Spinal cord (tissue), 10 donors: ENCODE measurements at places on chromosomes 12 and 14. TPM values are rescaled to one million over a fixed set of nuclear protein-coding genes. Genes with fewer than 3 reads are reported as not detected.

- DNase-seq = peak; percentile 36
- H3K27ac ChIP-seq = no peak overlapping the region
- no peaks in the 10 kb centered on the region for H3K36me3 ChIP-seq
- no peaks in the 10 kb centered on the region for H3K4me1 ChIP-seq
- H3K4me3 ChIP-seq = no peak overlapping the region
Observed at GRCh38 chr14:44803239-44803905, 158.4 kb downstream of the KLHL28 start.

- H3K36me3 ChIP-seq = peaks cover 9% of the 10 kb centered on the region
- H3K4me3 ChIP-seq = no peak overlapping the region
- DNase-seq = no peak
- H3K27ac ChIP-seq = no peak overlapping the region
Observed at GRCh38 chr12:123433615-123434014, 2.9 kb downstream of the RILPL2 start.

DNA sequence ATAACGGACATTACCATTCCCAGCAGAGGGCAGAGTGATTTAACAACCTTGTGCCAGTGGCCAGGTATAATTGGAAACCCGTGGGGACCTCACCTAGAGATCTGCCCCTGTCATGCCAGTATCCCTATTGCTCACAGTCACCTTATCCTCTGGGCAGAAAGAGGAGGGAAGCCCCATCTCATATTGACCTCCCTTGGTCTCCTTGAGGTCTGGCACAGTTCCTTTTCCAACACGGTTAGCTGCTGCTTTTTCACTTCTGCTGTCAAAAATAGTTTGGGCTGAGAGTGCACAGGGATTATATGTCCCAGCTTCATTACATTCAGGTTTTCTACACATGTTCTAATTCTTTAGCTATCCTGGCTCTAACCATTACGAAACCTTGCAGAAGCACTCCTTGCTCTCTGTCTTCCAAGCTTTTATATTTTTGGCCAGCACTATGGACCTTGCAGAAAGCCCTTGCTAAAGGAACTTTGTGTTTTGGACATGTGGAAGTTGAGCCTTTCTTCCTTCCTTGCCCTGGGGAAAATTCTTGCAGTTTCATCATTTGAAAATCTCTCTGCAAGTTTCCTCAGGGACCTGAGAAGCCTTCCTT is 111.7 kb upstream of the MIS18BP1 start:
- H3K4me1 ChIP-seq = no peaks in the 10 kb centered on the region
- DNase-seq = no peak
- no peak overlapping the region for H3K4me3 ChIP-seq

DNA sequence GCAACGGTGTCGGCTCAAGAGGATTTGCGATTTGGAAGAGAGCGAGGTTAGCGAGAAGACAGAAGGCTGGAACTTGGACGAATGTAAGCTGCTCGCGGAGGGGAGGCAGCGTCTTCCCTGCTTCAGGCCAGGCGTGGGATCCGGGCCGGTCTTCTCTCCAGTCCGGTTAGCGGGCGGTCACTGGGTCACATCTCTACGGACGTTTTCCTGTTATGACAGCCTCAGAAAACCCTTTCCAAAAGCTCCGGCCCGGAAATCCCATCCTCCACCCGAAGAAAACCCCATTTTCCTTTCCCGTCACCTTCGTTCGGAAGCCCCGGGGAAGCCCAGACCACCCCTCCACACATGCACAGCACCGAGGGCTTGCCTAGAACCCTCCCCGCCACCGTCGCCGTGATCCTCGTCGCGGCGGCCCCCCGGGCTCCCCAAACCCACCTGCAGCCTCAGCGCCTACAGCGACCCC is 268 bp downstream of the NDUFB1 start:
- peaks cover 8% of the 10 kb centered on the region for H3K36me3 ChIP-seq
- peak overlapping the region; percentile 96 for H3K27ac ChIP-seq
- H3K4me1 ChIP-seq = peaks cover 19% of the 10 kb centered on the region
- peak overlapping the region; percentile 95 for H3K4me3 ChIP-seq
- no peak for DNase-seq
- no peaks in the 10 kb centered on the region for H3K27me3 ChIP-seq

GRCh38 chr14:85316701-85317410 is 213.1 kb upstream of the FLRT2 start:
- no peak overlapping the region for H3K27ac ChIP-seq
- H3K27me3 ChIP-seq = no peaks in the 10 kb centered on the region
- no peaks in the 10 kb centered on the region for H3K36me3 ChIP-seq
- DNase-seq = no peak
- no peak overlapping the region for H3K4me3 ChIP-seq

- H3K27ac ChIP-seq = no peak overlapping the region
- no peak for DNase-seq
- H3K4me1 ChIP-seq = peaks cover 6% of the 10 kb centered on the region
- H3K27me3 ChIP-seq = no peaks in the 10 kb centered on the region
Observed at GRCh38 chr12:125018356-125018755, 24.9 kb downstream of the BRI3BP start.

GRCh38 chr12:66709457-66709773 is 30.5 kb upstream of the GRIP1 start:
- no peaks in the 10 kb centered on the region for H3K27me3 ChIP-seq
- no peak for DNase-seq
- H3K4me1 ChIP-seq = no peaks in the 10 kb centered on the region
- H3K27ac ChIP-seq = no peak overlapping the region
- no peak overlapping the region for H3K4me3 ChIP-seq
- H3K36me3 ChIP-seq = no peaks in the 10 kb centered on the region

- H3K27ac ChIP-seq = no peak overlapping the region
- no peak overlapping the region for H3K4me3 ChIP-seq
- H3K36me3 ChIP-seq = no peaks in the 10 kb centered on the region
- no peaks in the 10 kb centered on the region for H3K4me1 ChIP-seq
- DNase-seq = no peak
Observed at GRCh38 chr14:23114669-23115038, 4.4 kb downstream of the CEBPE start.

DNA sequence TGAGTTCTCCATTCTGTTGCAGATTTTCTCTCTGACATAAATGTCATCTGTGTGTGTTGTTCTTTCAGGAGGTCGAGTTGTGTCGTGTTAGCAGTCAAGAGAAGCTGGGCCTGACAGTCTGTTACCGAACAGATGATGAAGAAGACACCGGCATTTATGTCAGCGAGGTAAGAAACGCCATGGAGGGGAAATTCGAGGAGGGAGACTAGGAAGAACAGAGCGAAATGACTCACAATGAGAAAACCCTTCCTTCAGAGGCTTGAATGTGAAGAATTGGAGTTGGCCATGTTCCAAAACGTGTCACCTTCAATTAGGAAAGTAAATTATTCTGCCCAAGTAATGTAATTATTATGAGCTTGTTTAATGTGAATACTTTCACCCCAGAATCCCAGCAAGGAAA is 364.5 kb downstream of the PDZRN4 start:
- no peaks in the 10 kb centered on the region for H3K27me3 ChIP-seq
- no peaks in the 10 kb centered on the region for H3K4me1 ChIP-seq
- no peak overlapping the region for H3K27ac ChIP-seq
- H3K4me3 ChIP-seq = no peak overlapping the region
- DNase-seq = no peak

DNA sequence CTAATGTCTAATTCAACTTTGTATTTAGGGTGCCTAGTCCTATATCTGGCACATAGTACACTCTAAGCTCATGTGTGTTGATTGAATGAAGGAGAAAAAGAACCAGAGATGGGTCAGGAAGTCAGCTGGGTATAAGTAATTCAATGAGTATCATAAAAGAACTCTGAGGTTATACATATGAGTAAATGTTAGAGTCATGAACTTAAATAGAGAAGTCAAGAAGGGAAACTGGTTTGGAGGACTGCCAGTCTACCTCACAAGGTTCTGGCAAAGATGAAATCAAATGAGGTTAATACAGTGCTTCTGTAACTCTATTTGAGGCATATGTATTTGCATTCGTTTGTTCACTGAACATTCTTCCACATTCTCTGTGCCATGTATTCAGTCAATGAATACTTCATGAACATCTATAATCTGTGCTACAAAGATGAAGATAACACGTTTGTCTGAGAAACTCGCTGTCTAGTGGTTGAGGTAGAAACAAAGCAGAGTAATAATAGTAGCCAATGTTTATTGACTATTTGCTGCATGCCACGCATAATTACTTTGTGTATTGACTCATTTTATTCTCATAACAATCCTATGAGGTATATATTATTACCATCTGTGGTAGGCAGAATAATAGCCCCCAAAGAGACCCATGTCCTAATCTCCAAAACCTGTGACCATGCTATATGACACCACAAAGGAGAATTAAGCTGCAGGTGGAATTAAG is 88.9 kb downstream of the PTGER2 start:
- no peaks in the 10 kb centered on the region for H3K36me3 ChIP-seq
- H3K4me3 ChIP-seq = no peak overlapping the region
- no peak overlapping the region for H3K27ac ChIP-seq
- H3K27me3 ChIP-seq = no peaks in the 10 kb centered on the region
- no peak for DNase-seq

Gene IKZF4
- total RNA-seq = 5.2 TPM

Gene HNF1A
- total RNA-seq = not detected
